ENCODE measurements at places on chromosomes 4 and X.

DNA sequence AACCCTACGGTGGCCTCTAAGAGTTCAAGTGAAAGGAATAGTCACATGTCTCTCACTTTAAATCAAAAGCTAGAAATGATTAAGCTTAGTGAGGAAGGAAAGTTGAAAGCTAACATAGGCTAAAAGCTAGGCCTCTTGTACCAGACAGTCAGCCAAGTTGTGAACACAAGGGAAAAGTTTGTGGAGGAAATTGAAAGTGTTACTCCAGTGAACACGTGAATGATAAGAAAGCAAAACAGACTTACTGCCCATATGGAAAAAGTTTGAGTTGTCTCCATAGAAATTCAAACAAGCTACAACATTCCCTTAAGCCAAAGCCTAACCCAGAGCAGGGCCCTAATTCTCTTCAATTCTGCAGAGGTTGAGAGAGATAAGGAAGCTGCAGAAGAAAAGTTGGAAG lies 51.5 kb upstream of the RAB9B start:
- no peak for DNase-seq

- peak; percentile 77 for DNase-seq
Measured at GRCh38 chrX:16023790-16024734, 99.3 kb upstream of the GRPR start.

- DNase-seq: no peak
Measured at GRCh38 chr4:102858828-102859464, 9.8 kb upstream of the CISD2 start.

- DNase-seq: no peak
Measured at GRCh38 chr4:35516102-35516501, 728.2 kb downstream of the ARAP2 start.

- DNase-seq: peak; percentile 6
Measured at GRCh38 chr4:171985129-171985528, 171.9 kb downstream of the GALNTL6 start.
